ENCODE measurements at places on chromosomes 16 and 17. TPM values are rescaled to one million over a fixed set of nuclear protein-coding genes. Genes with fewer than 3 reads are reported as not detected.

DNA sequence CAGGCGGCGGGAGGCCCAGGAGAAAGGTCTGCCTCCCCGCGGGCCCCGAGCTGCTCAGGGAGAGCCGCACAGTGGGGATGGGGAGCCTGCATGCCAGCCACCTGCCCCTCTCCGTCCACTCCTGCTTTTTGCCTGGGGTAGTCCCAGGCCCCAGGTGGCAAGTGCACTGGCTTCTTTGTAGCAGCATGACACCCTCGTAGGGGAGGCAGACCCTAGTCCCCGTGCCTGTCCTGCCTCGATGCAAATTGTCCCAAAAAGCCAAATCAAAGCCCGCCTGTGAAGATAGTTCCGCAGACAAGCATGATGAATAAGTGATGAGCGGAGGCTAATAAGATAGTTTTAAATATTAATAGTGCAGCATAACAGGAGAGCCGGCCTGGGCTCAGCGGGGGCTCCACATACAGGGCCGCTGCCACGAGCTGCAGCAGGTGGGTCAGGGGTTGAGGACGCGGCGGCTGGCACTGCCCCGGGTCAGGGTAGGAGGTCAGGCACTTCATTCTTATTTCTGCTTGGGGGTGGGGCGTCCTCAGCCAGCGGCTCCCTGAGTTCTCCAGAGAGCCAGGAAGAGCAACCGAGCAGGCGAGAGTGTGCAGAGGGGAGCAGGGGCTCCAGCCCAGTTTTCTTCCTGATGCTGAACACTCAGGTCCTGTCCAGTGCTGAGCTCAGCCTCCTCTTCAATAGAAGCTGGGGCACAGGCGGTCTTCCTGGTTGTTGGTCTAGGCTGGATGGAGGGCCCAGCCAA lies 26.8 kb downstream of the GINS2 start:
- no peak for DNase-seq
- H3K4me3 ChIP-seq: no peak overlapping the region
- no peaks in the 10 kb centered on the region for H3K4me1 ChIP-seq
- H3K36me3 ChIP-seq: peaks cover 63% of the 10 kb centered on the region
- H3K27me3 ChIP-seq: no peaks in the 10 kb centered on the region
- H3K27ac ChIP-seq: no peak overlapping the region

The ASGR1 gene
- 541 TPM for polyA plus RNA-seq

DNA sequence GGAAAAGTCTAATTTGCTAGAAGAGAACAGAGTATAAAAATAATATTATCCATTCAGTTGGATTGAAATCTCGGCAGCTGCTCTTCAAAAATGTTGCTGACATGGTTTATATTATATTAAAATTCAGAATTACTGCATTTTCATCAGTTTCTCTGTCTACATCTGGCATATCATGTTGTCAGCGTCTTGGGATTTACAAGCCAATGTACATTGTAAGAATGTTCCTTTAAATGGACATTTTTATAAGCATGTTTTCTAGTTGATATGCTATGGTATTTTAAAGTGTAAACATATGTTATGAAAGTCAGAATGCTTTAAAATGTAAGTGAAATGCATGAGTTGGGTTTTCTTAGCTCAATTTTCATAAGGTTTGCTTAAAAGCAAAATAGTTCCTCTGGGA lies 528.1 kb upstream of the CDH8 start:
- H3K27ac ChIP-seq: no peak overlapping the region
- no peak overlapping the region for H3K4me3 ChIP-seq
- H3K36me3 ChIP-seq: no peaks in the 10 kb centered on the region
- H3K27me3 ChIP-seq: no peaks in the 10 kb centered on the region
- H3K4me1 ChIP-seq: no peaks in the 10 kb centered on the region

The KRTAP4-4 gene
- polyA plus RNA-seq: not detected

DNA sequence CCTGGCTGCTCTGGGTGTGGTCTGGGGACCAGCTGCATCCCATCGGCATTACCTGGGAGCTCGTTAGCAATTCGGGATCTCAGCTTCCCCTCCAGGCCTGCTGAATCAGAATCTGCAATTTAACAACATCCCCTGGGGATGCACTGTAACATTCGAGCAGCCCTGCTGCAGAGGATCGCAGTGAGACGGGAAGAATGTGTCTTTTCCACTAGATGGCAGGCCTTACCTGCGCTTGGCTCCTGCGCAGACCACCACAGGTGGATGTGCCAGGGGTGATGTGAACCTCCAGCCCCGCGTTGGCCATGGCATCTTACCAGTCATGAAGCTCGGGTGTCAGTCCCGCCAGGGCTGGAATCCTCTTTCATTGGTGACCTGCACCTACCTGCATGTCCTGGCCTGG lies 209.9 kb downstream of the PRKCB start:
- no peaks in the 10 kb centered on the region for H3K36me3 ChIP-seq
- no peaks in the 10 kb centered on the region for H3K4me1 ChIP-seq
- H3K27me3 ChIP-seq: no peaks in the 10 kb centered on the region
- H3K27ac ChIP-seq: no peak overlapping the region
- DNase-seq: no peak
- H3K4me3 ChIP-seq: no peak overlapping the region

The PFN1 gene
- 568 TPM for polyA plus RNA-seq

DNA sequence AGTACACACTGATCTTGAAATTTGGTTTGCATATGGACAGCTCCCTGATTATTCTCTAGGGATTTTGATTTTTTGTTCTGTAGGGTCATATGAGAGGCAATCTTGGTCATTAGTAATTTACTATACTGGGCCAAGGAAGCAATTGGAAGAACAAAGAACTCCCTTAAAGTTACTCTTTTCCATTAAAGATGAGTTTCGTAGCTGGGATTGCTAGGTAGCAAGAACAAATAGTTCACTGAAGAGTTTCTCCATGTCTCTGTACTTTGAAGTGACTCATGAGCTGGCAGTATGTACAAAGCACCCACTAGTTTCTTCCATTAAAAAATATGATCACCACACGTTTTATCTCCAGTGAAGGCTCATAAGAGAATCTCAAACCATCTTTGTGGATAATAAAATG lies 6.2 kb upstream of the BCAS3 start:
- no peaks in the 10 kb centered on the region for H3K36me3 ChIP-seq
- H3K4me1 ChIP-seq: peaks cover under 1% of the 10 kb centered on the region

GRCh38 chr17:68020409-68020756 lies 15.2 kb upstream of the KPNA2 start:
- no peaks in the 10 kb centered on the region for H3K27me3 ChIP-seq
- no peaks in the 10 kb centered on the region for H3K36me3 ChIP-seq
- no peak for DNase-seq
- peak overlapping the region; percentile 64 for H3K4me3 ChIP-seq
- peaks cover 13% of the 10 kb centered on the region for H3K4me1 ChIP-seq

- no peak overlapping the region for H3K4me3 ChIP-seq
- no peaks in the 10 kb centered on the region for H3K27me3 ChIP-seq
- peaks cover 5% of the 10 kb centered on the region for H3K4me1 ChIP-seq
- H3K36me3 ChIP-seq: no peaks in the 10 kb centered on the region
Observed at GRCh38 chr16:56354016-56354415, 71.3 kb downstream of the AMFR start.

The CDYL2 gene
- polyA plus RNA-seq: 1.6 TPM

- no peaks in the 10 kb centered on the region for H3K36me3 ChIP-seq
- no peak overlapping the region for H3K27ac ChIP-seq
Observed at GRCh38 chr17:50278526-50279180, 4.4 kb downstream of the TMEM92 start.

- H3K27ac ChIP-seq: no peak overlapping the region
- no peaks in the 10 kb centered on the region for H3K27me3 ChIP-seq
- H3K4me1 ChIP-seq: no peaks in the 10 kb centered on the region
- H3K36me3 ChIP-seq: no peaks in the 10 kb centered on the region
Observed at GRCh38 chr16:75402821-75403475, 30.4 kb downstream of the CFDP1 start.

The ITGAL gene
- 4.3 TPM for polyA plus RNA-seq

The PLXDC1 gene
- polyA plus RNA-seq: 0.17 TPM

DNA sequence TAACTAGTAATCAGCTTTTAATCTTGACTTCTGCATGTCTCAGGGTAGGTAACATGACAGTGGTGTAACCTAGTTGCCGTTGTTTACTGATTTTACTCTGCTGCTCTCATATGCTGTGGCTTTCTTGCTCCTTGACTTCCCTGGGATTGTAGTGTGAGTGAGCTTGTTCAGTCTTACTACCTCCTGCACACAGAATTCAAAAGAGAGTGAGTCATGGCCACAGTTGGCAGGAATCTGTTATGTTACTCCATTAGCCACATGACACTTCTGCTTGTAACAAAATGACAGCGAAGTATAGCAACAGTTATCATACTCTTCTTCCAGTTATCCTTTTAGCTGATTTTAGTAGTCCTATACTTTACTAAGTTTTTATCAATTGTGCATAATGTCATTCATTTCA lies 18.8 kb downstream of the TNRC6A start:
- H3K36me3 ChIP-seq: peaks cover 3% of the 10 kb centered on the region
- no peak overlapping the region for H3K4me3 ChIP-seq
- no peak overlapping the region for H3K27ac ChIP-seq
- DNase-seq: no peak

All from liver (tissue), 10 donors.